ENCODE measurements at places on chromosomes 6 and 20.

DNA sequence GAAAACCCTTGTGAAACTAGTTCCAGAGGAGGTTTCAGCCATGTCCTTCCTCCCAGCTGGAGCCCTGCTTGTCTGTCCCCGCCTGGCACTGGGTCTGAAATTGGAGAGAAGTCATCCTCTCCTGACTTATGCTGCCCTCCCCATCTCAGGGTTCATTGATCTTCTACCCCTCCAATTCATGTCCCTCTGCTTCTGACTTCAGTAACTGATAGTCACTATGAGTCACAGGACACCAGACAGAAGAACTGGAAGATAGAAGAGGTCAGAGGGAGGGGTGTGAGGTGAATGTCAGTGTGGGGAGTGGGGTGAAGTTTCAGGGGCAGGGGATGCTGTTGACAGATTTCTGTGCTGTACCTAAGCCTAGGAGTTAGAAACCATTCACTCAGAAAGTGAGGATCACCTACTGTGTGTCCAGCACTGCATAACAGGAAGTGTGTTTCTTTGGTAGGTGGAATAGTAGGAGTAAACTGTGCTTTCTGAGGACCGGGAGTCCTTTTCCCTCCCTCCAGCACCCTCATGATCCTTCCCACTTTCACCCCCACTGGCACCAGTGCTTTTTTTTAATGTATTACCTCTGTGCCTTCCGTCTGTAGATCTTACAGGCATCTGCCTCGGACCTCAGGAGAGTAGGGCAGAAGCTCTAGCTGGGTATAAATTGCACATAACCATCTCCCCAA lies 627 bp upstream of the RPP21 start:
- DNase-seq: no peak

- no peak for DNase-seq
Observed at GRCh38 chr20:53678990-53679596, 85.5 kb upstream of the ZNF217 start.

- no peak for DNase-seq
Observed at GRCh38 chr20:7031222-7031621, 263.7 kb downstream of the BMP2 start.

DNA sequence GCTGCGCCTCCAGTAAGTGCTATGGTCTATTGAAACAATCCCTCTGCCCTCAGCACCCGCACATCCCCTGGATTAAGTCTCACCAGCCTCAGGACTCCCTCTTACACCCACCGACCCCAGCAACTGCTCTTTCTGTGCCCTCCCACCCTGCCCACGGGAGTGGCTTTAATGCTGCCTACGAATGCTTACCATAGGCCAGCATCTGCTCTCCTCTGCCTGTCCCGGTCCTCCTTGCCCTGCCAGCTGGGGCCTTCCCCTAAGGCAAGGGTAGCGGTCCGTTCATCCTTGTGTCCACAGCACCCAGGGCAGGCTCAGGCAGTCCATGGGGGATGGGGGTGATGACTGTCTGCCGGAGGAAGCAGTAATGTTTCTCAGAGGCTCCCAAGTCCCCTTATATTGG lies 4.1 kb downstream of the EBF4 start:
- peak; percentile 60 for DNase-seq

DNA sequence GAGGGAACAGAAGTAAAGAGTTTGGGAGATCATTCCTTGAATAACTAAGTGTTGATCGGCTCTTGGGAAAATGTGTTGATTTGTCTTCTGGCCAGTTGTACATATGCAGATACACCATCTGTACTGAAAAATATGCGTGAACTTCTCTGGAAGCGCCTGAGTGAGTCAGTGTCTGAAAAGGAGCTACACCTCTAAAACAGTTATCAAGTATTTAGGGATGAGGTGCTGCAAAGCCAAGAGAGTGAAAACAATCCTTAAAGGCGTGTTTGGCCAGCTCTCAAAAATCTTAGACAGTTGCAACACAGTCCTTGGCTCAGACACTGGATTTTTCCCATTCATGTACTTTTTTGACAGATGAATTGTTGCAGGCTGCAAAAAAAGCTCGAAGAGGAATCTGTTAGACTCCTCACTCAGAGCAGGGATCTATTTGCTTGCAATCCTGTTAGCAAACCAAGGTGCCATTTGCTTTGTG lies 61.3 kb downstream of the BMP6 start:
- no peak for DNase-seq

DNA sequence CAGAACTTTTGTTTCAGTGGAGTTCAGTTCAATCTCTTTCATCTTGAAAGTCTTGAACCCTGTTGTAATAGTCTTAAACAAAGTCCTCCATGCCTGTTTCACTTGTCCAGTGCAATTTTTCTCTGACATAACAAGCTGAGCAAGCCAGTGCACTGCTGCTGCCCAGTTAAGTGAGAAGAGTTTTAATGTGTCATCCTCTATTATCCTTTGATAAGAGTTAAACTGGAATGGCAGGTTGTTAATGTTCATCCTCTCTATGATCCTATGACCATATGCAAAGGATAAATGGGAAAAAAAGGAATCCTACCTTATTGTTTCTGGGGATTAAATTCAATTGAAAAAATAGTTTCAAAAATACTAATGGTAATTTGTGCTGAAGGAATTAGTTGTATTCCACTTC lies 197.5 kb downstream of the FRK start:
- no peak for DNase-seq

DNA sequence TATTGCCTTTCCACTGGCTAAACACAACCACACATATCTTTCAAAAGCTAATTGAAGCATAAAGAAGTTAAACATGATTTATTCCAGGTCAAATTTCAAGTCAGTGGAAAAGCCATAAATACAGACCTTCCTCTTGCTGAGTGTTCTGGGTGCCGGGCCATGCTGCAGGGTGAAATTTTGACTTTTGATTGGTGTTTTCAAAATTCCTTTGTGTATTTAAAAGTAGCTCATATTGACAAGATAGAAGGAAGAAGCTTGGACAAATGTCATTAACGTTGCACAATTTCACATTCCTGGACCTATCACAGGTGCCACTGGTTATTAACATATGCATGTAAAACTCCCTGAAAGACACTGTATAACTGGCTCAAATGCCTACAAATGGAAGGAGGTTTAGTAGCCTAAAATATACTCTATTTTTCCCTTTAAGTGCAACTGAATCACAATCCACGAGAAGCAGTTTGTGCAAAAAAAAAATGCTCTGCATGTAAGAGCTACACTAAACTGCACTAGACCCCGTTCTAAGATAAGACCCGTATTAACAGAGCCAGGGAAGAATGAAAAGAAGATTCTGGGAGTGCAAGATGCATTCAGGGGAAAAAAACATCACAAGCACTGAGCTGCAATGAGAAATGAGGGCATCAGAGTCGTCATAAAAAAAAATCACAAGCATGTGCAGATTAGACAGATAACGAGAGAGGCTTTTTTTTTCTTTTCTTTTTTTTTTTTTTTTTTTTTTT lies 30.4 kb downstream of the ATXN1 start:
- no peak for DNase-seq

DNA sequence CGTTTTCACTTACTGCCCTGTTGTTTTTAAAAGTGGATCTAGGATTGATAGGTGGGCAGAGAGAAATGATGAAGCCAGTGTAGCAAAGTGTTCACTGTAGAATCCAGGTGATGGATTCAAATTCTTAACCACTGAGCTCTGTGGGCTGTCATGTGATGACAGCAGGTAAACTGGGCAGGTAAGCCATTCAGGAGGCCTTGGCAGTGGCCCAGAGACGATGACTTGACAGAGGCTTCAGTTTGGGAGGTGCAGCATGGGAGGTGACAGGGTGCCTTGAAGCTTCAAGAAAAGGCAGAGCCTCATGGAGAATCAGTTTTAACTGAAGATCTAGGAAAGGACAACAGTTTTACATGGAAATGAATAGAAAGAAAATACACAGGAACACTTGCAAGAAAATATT lies 2.0 kb downstream of the NAA20 start:
- no peak for DNase-seq

GRCh38 chr6:123415844-123416468 lies 220.8 kb downstream of the TRDN start:
- no peak for DNase-seq

DNA sequence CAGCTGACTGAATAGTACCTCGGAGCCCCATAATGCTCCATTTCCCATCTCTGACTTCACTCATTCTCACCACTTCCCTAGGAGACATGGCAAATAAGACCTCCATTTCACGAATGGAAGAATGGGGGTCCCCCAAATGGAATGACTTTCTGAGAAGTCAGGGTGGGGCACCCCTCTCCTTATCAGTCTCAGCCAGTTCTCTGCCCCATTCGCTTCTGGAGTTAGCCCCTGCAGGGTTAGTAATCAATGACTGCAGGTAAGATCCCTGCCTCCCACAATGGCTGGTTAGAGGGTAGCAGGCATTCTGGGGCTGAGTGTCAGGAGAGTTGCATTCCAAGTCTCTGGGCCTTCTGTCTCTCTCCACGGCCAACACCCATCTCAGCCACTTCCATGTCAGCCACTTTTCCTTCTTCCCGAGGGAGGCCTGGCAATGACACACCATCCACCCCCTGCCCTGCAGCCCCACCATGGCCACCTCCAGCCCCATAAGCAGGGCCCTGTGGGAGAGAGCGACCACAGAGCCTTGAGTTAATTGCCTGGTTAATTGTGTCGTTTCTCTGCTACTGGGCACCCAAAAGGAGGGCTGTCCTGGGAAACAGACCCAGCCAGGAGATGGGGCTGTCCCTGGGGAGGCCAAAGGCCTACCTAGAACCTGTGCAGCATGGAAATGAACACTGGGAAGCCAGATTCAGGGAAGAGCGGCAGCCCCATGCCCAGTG lies 13.4 kb downstream of the CCDC167 start:
- no peak for DNase-seq

GRCh38 chr6:117564681-117565080 lies 37.6 kb downstream of the GOPC start:
- DNase-seq: no peak

DNA sequence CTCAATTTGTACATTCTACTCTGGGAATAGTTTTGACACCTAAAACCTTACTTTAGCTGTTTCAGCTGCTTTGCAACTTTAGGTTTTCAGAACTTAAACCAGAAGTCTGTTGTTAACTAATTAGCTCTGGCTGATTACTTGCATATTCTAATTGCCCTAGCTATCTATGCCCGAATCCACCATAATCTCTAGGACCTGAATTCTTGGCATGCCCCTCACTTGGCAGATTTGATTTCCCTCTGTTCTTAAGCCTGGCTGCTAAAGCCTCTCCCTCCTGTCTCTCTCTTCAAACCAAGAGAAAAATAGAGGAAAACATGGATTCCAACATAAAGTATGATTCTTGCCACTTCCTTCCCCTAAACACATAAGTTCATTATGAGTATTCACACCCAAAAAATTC lies 35.0 kb upstream of the LIN28B start:
- no peak for DNase-seq

- no peak for DNase-seq
Observed at GRCh38 chr20:14928083-14928482, 590.7 kb upstream of the FLRT3 start.

- DNase-seq: no peak
Observed at GRCh38 chr20:36472637-36473090, 68.7 kb upstream of the MYL9 start.

- DNase-seq: no peak
Observed at GRCh38 chr6:37575221-37575620, 75.5 kb upstream of the CCDC167 start.

GRCh38 chr20:23397961-23398360 lies 23.3 kb downstream of the NAPB start:
- DNase-seq: no peak

GRCh38 chr20:34110745-34111641 lies 1.1 kb downstream of the EIF2S2 start:
- DNase-seq: no peak

DNA sequence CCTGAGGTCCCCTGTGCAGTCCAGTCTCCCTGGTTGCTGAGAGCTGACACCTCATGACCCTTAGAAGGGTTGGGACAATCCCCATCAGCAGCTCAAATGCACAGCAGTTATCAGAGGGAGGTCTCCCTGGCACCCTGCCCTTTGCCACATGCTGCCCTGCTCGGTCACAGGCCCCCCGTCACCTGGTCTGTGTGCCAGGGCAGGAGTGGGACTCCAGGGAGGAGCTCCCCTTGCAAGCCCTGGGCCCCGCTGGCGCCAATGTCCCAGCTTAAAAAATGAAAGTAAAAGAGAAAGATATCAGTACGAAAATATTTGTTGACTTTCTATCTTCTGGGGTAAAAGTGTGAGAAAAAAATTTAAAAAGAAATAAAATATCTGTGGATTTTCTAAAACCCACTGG lies 68.1 kb upstream of the SLC22A16 start:
- no peak for DNase-seq

GRCh38 chr6:90892271-90892670 lies 305.4 kb upstream of the MAP3K7 start:
- DNase-seq: no peak

GRCh38 chr6:157020398-157020797 lies 243.2 kb downstream of the ARID1B start:
- no peak for DNase-seq

GRCh38 chr6:108655806-108656651 lies 95.3 kb downstream of the FOXO3 start:
- no peak for DNase-seq

DNA sequence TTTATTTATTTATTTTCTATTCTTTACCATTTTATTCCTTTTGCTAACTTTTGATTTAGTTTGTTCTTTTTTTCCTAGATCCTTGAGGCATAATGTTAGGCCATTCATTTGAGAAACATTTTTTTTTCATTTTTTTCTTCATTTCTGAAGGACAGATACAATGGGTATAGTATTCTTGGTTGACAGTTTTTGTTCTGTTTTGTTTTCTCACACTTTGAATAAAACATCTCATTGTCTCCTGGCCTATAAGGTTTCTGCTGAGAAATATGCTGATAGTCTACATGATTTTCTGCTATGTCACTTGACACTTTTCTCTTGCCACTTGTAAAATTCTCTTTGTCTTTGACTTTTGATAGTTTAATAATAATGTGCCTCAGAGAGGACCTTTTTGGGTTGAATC lies 294.6 kb upstream of the EPHA7 start:
- DNase-seq: no peak

GRCh38 chr6:157221049-157221816 lies 102.1 kb downstream of the TMEM242 start:
- DNase-seq: peak; percentile 89

DNA sequence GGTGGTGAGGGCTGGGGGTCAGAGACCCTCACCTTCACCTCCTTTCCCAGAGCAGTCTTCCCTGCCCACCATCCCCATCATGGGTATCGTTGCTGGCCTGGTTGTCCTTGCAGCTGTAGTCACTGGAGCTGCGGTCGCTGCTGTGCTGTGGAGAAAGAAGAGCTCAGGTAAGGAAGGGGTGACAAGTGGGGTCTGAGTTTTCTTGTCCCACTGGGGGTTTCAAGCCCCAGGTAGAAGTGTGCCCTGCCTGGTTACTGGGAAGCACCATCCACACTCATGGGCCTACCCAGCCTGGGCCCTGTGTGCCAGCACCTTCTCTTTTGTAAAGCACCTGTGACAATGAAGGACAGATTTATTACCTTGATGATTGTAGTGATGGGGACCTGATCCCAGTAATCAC lies 2.1 kb downstream of the HLA-G start:
- DNase-seq: no peak

Measured in type B pancreatic cell (in vitro differentiated cells).